ENCODE measurements at places on chromosomes 1 and 21.

DNA sequence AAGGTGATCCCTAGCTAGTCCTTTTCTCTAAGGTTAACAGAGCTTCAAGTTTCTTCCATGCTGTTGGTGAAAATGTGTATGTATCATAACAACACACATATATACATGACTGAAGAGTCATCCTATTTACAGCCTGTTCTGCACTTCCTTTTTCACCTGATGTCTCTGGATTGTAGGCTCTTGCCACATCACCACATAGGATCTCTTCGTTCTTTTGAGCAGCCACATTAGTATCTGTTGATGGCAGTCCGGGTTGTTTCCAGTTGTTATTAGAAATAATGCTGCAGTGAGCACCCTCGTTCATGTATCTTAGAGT lies 19.7 kb downstream of the MRPL37 start:
- no peak for DNase-seq

DNA sequence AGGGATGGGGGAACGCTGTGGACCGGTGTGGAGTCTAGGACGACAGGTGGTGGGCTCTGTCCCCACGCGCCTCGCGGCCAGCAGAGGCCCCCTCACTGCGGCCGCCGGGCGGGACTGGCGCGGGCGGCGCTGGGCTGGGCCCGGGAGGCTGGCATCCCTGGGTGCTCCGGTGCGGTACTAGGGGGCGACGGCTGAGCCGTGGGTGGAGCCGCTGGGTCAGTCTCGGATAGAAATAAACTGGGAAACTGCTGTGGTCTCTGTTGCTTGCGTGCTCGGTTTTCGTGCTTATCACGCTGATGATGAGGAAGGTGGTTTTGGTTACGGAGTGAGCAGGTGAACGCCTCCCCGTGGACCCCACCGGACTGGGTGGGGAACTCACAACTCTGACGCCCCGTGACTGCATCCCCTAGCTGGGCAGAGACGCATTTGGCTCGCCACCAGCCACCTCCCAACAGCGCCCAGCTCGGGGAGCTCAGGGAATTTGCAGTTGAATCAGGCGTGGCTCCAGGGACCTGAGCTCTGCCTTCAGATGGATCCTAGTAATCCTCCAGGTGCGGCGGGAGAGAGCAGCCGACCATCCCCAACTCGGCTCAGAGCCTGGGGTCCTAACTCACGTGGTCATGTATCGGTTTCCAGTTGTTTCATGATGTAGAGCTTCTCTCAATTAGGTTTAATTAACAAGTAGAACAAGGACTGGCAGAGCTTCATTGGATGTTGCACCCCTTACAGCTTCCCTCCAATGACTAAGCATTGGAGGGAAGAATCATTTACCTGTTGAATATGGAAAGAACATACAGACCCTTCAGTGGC lies 32.1 kb downstream of the HSD17B7 start:
- no peak for DNase-seq

GRCh38 chr1:29969576-29969975 lies 733.3 kb downstream of the PTPRU start:
- no peak for DNase-seq

GRCh38 chr1:29459620-29459945 lies 223.3 kb downstream of the PTPRU start:
- DNase-seq = no peak

- no peak for DNase-seq
Measured at GRCh38 chr1:162351246-162351842, 25.3 kb downstream of the SPATA46 start.

- DNase-seq = peak; percentile 1
Measured at GRCh38 chr1:67429528-67430357, 459 bp downstream of the SERBP1 start.

- no peak for DNase-seq
Measured at GRCh38 chr1:92679980-92680379, 104.9 kb downstream of the EVI5 start.

DNA sequence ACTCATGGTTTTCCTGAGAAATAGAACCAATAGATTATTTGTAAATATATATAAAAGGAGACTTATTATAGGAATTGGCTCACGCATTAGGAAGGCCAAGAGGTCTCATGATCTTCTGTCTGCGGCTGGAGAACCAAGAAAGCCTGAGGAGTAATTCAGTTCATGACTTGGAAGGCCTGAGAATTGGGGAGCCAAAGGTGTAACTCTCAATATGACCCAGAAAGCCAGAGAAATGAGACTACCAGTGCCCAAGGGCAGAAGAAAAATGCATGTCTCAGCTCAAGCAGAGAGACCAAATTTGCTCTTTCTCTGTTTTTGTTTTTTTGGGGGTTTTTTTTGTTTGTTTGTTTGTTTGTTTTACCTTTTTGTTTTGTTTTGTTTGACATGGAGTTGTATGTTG lies 19.5 kb downstream of the SLAMF7 start:
- no peak for DNase-seq

GRCh38 chr1:27102707-27103468 lies 52.0 kb downstream of the SLC9A1 start:
- DNase-seq = peak; percentile 62

GRCh38 chr21:35976481-35976880 lies 83.8 kb downstream of the SETD4 start:
- no peak for DNase-seq

GRCh38 chr1:11924334-11925195 lies 1.7 kb downstream of the KIAA2013 start:
- no peak for DNase-seq

- DNase-seq = no peak
Measured at GRCh38 chr1:226731257-226731893, 7.7 kb downstream of the ITPKB start.

DNA sequence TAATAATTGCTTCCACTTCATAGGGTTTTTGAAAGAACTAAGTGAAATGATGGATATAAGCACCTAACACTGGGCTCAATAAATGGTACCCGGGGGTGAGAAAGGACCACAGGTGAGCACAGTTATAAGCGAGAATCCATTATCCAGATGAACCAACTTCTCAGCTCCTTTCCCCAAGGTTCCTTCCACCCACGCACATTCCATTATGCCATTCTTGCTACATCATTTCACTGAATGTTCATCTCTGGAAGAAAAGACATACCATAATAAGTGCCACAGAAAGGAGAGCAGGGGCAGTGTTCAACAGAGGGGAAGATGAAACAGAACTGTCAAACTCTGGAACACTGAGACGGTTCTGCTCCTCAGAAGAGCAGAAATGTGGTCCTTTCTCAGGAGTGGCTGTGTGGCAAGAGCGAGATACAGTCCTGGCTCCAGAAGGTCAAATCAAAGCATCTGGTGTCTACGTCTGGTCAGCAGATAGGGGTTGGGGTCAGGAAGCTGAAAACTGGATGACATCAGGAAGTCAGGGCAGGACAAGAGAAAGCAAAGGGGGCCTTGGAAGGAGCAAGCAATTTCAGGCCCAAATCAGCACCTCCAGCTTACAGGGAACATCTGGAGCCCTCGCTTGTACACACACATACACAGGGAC lies 255.4 kb upstream of the TMEM51 start:
- no peak for DNase-seq

GRCh38 chr1:158121604-158122254 lies 59.0 kb upstream of the CD1D start:
- DNase-seq = no peak

DNA sequence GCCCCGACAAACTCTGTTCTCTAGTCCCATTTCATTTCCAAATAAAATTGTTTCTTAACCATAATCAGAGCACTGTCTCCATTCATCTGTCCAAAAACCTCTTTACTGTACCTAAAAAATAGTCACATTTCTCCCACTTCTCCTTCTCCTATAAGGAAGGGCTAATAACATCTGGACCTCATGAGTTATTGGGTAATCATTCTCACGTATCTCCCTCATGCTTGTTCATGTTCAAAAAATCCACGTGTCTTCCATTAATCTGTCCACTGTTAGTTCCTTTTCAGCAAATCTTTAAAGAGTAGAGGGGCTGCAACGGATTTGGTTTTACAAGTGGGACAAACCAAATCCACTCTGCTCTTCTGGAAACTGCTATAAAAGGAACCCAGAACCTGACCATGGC lies 1418.8 kb downstream of the MRPL39 start:
- DNase-seq = no peak

- DNase-seq = no peak
Measured at GRCh38 chr21:18620436-18620835, 216.9 kb upstream of the TMPRSS15 start.

- no peak for DNase-seq
Measured at GRCh38 chr1:29760067-29760564, 523.8 kb downstream of the PTPRU start.

GRCh38 chr1:27366113-27366410 lies 699 bp downstream of the MAP3K6 start:
- peak; percentile 49 for DNase-seq

GRCh38 chr1:91601554-91602376 lies 101.1 kb downstream of the CDC7 start:
- no peak for DNase-seq

- DNase-seq = no peak
Measured at GRCh38 chr1:38028671-38029070, 16.1 kb downstream of the UTP11 start.

Measured in stimulated activated CD8-positive, alpha-beta memory T cell treated with anti-CD3 and anti-CD28 coated beads, Interleukin-2, amount 100 ng/mL, for 1 hour (primary cell).